ENCODE measurements at places on chromosomes 1 and 21.
A peak's percentile ranks its signal among the peaks of the same experiment; 100 is the strongest.

- DNase-seq, result no peak
Measured at GRCh38 chr1:170660281-170660713, 3.6 kb upstream of the PRRX1 start.

GRCh38 chr1:8873506-8874229 lies 4.8 kb downstream of the ENO1 start:
- DNase-seq, result peak; percentile 77

- no peak for DNase-seq
Measured at GRCh38 chr1:26084091-26084561, 16.7 kb upstream of the TRIM63 start.

GRCh38 chr1:66296951-66297350 lies 237.0 kb upstream of the SGIP1 start:
- DNase-seq, result no peak

GRCh38 chr1:107124694-107125093 lies 16.1 kb upstream of the NTNG1 start:
- no peak for DNase-seq

- no peak for DNase-seq
Measured at GRCh38 chr1:111513410-111514020, 10.1 kb upstream of the ADORA3 start.

GRCh38 chr1:2515763-2516080 lies 10.7 kb downstream of the PANK4 start:
- no peak for DNase-seq

GRCh38 chr1:41582351-41582750 lies 97.9 kb upstream of the EDN2 start:
- no peak for DNase-seq

DNA sequence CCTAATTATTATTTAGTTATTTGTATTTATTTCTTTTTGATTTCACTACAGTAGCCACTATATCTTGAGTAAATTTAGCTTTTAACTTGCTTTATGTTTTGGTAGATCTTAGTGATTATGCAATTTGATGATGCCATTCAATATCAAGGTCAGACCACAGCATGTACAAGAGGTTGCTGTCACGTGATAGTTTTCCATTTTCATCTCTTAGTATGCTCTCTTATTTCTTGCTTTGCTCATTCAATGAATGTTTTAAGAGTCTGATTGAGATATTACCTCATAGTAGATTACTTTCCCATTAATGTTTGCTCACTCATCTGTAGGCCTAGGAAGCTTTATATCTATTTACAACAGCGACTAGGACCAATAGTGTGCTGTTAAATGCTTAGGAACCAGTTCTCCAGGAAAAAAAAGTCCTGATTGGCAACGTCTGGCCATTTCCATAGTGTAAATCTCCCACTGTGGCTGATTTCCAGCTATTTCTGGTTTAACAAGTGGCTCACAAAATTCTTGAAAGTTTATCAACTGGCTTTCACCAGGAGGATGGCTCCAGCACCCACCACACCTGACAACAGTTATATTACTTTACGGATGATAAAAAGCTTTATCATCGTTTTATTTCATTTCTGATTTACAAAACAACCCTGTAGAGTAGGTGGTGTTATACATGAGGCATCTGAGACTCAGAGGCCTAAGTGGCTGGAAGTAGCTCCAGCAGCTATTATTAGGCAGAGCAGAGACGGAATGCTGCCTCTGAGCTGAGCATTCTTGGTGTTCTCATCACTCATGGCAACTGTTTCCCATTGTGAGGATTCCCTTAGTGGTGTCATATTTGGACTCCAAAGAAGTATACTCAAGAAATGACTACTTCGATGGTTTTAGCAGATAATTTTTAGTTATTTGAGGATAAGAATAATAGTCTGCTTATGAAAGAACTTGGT lies 235.2 kb downstream of the DISC1 start:
- DNase-seq, result no peak

GRCh38 chr21:45421071-45421845 lies 16.3 kb downstream of the COL18A1 start:
- DNase-seq, result no peak

GRCh38 chr1:38872401-38873026 lies 634 bp downstream of the MYCBP start:
- DNase-seq, result peak; percentile 27

DNA sequence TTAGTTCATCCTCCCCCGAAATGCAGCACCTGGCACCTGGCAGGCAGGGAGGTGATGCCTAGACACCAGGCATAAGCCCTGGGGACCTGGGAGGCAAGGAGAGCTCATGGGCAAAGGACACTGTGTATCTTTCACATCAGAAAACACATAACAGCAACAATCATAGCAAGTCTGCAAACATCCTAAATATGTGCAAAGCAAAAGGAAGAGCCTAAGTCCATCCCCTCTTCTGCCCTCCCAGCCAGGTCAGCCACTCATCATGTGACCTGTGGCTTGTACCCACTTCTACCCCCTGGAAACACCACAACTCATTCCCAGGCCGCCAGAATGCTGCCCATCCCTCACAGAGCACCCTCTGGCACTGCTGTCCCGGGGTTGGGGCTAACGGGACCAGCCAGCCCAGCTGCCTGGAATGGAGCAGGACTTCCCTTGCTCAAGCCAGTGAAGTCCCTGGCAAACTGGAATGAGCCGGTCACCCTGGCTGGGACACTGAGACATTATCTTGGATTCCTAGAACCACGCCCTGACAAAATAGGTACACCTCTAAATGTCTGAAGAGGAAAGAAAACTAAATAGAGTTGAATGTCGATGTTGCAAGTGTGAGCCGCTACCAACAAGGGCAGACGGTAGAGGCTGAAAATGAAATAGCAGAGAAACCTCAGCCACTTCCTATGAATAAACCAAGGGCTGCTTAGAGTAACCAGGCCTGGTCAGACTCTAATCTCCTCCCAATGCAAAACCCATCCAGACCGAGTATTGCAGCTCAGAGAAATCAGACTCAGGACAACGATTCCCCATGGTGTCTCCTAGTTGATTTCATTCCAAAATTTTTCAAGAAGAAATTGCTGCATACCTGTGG lies 29.4 kb downstream of the TMPRSS2 start:
- DNase-seq, result no peak

DNA sequence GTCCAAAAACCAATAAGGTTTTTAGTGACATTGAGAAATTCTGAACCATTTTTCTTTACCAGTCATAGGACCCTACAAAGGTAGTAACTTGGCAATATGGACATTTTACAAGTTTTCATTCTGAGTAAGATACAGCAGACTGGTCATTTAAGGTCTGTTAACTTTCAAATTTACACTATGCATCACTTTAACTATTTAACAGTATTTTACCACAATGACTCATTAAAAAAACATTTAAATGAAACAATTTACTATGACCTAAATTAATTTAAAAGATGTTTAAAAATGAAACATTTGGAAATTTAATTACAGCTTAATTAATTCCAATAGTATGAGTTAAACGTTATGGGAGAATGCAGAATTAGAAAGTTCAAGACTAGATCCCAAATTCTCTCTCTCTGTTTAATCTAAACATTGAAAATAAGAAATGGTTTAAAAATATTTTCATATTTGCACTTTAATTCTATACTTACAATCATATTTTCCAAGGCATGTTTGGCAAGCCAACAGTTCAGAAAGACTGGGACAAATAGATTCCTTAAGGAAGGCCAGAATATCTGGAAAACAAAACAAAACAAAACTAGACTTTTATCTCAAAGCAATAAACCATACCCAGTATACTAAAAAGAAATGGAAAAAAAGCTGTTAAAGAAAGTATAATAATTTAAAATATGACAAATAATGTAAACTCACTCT lies 140.9 kb downstream of the KCNT2 start:
- no peak for DNase-seq

DNA sequence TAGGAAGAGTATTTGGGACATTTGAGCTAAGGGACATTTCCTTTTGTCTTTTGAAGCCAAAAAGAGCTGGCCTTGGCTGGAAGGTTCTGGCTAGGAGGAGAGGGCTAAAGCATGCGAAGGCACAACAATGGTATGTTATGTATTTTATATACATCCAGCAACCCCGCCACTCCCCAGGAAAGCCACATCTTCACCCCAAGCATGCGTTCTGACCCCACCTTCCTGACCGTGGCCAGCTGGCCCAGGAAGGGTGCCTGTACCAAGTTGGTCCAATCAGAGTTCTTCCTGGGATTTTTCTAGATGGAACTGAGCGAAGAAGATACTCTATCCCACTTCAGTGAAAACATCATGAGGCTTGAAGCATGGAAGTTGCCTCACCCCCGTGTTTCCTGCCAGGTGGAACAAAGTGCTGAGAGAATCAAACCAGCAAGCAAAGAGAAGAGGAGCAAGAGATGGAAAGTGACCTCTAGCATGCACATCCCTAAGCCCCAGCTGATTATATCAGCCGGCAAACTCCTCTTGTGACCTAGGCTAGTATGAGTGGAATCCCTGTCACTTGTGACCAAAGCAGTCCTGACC lies 82.7 kb downstream of the BCAR3 start:
- DNase-seq, result no peak

- no peak for DNase-seq
Measured at GRCh38 chr21:41783476-41784180, 16.8 kb upstream of the RIPK4 start.

DNA sequence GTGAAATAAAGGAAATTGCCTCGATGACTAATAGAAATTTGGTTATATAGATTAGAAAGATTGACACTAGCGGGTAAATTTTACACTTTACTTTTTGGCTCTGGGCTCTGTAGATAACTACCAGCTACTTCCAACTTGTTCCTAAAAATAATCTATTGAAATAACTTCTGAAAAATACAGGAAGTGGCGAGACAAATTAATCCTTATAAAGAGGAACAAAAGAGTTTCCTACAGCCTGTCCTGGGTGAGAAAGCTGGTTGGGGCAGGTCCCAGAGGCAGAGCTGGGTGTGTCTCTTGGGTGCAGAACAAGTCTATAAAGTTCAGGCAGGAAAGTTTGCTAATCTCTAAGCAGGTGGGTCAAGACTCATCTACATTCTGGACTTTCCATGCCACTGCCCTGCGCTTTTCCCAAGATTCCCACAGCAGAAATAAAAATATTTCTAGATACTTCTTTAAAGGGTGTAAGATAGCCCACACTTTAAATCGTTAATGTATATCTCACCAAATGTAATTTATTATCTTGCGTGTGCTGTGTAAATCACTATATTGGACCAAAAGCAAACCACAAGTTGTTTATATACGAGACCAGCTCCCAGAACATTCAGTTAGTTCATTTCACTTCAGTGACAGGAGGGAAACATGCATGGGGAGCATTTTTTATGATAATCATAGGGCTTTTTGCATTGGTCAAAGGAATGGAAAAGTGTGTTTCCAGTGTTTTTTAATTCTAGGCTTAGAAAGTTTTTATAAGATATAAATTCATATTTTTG lies 70.1 kb upstream of the NRIP1 start:
- DNase-seq, result no peak

DNA sequence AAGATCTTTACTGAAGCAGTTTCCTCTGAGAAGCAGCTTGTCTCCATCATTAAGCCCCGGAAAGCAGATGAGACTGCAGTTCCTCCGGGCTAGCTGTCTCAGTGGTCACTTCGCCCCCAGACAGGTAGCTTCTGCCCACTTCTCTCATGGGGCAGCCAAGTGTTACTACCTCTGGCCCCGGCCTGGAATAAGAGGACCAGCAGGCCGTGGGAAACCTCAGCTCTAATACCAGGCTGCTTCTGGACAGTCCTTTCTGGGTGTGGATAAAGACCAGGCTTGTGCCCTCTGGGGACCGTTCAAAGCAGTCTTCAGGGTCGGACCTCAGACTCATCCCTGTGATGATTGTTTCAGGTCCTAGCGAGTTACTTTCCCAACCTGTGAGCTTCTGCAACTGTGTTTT lies 54.8 kb downstream of the RUNX3 start:
- no peak for DNase-seq

- DNase-seq, result no peak
Measured at GRCh38 chr1:200058341-200058740, 30.8 kb downstream of the NR5A2 start.

GRCh38 chr21:25862112-25862511 lies 127.3 kb downstream of the GABPA start:
- DNase-seq, result no peak

- DNase-seq, result no peak
Measured at GRCh38 chr1:94907136-94907535, 19.8 kb downstream of the CNN3 start.

- no peak for DNase-seq
Measured at GRCh38 chr1:226002667-226003501, 3.7 kb upstream of the SDE2 start.

GRCh38 chr1:43034778-43035177 lies 76.1 kb upstream of the SLC2A1 start:
- peak; percentile 27 for DNase-seq

DNA sequence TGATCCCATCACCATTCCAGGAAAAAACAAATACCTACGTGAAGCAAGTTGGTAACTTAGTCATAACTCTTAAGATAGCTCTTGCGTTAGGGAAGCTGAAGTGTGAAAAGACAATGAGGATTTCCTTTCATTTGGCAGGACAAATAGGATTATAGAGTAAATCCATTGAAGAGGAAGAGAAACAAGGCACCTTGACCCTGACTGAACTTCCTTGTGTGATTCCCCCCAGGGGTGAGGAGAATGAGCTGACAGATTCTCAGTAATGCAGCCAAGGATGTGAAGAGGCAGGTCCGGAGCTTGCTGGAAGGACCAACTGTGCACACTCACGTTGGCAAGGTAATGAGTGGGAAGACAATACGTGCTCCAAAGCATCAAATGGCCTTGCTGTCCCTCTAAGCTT lies 55.0 kb upstream of the HMCN1 start:
- DNase-seq, result no peak

DNA sequence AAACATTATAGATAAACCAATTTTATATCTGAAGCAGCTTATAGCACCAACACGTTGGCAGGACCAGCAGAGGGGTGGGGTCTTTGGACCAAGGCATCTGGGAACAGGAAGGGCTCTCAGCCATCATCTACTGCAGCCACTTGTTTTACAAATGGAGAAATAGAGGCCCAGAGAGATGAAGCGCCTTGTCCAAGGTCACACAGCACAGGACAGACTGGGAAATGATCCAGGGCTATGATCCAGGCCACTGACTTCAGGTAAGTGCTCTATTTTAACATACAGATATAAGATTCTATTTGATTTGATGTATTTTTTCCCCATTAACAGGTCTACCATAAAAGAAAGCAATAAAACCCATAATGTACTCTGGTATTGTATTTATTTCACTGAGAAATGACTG lies 16.9 kb downstream of the GADD45A start:
- DNase-seq, result no peak

DNA sequence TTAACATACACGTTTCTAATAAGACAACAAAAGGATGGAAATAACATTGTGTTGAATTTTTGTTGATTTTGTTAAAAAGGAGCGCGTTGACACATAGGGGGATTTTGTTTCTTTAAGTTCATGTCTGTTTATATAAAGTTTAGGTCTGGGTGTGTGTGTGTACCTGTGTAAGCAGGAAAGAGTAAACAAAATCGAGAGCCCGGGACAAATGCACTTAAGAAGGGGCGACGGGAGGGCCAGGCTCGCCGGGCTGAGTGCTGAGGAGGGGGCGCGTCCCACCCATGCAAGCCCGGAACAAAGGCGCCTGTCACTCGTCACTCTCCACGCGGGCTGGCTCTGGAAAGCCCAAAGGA lies 28.8 kb upstream of the TRIM17 start:
- no peak for DNase-seq

Data from CD4-positive, alpha-beta T cell treated with Interleukin-6 at 100 ng/mL for 8 hours (primary cell).